ENCODE measurements at places on chromosomes 3 and 15. TPM values are rescaled to one million over a fixed set of nuclear protein-coding genes. Genes with fewer than 3 reads are reported as not detected.

DNA sequence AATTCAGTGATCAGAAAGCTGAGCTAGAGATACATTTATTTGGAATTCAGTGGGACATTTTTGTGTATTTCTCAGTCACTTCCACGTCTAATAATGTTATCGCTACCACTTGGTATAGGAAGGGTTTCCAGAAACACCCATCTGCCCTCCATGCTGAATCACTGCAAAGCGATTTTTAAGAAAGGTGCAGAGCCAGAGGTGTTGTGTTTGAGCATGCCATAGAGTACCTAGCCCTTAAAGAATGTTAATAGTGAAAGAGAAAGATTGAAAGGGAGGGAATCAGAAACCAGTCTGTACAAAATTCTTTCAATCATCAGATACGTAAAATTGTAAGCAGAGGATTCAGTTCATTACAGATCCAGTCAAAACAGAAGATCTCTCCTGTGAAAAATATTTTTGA lies 80.1 kb upstream of the ARL6 start:
- no peak for DNase-seq

- no peak for DNase-seq
These were observed 437.2 kb downstream of the MFSD1 start for GRCh38 chr3:159239059-159239458.

- DNase-seq = no peak
These were observed 339.7 kb downstream of the NLGN1 start for GRCh38 chr3:173737167-173737808.

DNA sequence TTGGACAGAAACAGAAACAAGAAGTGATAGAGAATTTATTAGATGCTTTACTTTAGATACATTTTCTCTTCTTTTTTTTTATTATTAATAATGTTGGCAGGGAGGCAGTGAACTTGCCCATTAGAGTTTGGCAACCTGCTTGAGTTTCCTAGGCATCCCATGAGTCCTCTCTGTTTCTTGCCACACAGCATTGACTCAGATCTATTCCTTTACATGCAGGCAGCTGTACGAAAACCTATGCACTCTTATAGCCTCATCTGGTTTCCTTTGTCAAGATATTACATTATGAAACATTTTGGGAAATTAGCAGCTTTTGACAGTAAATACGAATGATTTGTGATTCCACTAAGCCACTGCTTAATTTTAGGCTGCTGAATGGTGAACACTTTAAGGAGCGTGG lies 23.3 kb downstream of the IL1RAP start:
- DNase-seq = no peak

DNA sequence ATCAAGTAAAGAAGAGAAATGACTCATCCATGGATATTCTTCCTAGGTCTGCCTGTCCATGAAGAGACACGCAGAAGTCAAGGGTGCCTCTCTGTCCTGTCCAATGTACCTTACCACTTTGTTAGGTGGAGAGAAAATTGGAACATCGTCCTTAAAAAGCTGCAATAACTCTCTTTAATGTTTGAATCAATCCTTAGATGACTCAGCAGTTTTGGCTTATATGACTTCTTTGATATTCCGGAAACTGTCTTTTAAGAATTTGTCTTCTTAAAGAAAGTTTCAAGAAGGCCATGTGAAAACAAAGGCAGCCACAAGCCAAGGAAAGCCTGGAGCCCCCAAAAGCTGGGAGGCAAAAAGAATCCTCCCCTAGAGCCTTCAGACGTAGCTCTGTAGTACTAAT lies 49.2 kb downstream of the MRPL3 start:
- no peak for DNase-seq

DNA sequence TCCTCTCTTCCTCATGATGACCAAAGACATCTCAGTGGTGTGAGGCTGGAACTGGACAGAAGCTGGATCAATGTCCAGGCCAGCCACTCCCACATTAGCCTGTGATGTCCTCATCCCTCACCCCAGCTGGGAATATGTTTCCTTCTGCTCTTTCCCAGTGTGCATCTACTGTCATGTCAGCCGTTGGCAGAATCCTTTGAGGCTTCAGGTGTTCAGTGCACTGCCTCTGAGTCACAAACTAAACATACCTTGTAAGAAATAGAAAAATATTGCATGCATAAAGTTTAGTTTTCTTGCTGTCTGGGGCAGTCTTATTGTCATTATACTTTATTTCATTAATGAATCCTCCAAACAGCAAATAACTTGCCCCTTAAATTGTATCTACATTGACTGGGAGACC lies 161.6 kb upstream of the RASGRP1 start:
- DNase-seq = no peak

TNFSF10 gene
- total RNA-seq = 151 TPM

NUP210 gene
- 163 TPM for total RNA-seq

BLM gene
- 41.0 TPM for total RNA-seq

TMC3 gene
- total RNA-seq = not detected

All from activated naive CD8-positive, alpha-beta T cell treated with anti-CD3 and anti-CD28 coated beads, Interleukin-2, amount 10 ng/mL, durations not matched to agents 7 days and 5 days (primary cell).